Activated CD4-positive, alpha-beta T cell treated with anti-CD3 and anti-CD28 coated beads for 24 hours (primary cell): ENCODE measurements at places on chromosomes 1 and 21.

GRCh38 chr1:27374362-27375086, at the start of gene FCN3:
Gene FCN3, minus strand, starts transcription at chr1:27374824. Its CDS starts 6 bp downstream, at chr1:27374818.
- DNase-seq = no peak

DNA sequence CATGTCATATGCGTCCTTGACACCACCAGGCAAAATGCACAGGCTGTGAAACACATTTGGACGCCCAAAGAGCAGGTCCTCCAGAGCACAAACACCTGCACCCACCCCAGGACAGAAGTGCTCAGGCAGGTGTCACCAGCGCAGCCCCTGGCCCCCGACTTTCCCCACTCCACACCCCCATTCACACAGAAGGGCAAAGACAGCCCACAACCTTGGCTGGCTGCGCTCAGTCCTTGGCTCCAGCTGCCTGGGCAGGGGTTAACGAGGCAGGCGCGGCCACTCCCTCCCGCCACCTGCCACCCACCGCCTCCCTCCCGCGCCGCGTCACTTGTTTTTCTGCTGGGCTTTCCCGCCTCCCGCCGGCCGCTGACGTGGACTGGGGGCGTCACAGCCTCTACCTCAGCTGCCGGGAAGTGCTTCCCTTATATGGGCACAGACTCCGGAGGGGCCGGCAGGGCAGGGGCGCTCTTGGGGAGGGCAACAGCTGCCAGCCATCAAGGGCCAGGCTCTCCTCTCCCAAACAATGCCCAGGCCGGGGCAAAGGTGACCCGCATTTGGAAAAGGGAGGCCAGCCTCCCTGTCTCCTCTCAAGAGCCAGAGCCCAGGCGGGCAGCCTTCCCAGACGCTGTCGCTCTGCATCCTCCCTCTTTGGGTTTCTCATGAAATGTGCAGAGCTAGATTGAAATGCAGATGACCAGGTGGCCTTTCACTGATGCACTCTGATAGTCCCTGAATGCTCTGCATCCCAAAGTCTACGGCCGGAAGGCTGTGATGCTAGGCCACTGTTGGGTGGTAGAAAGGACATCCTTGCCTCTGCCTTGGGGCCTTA, 14.8 kb upstream of the BTG2 start:
- DNase-seq = peak; percentile 94

DNA sequence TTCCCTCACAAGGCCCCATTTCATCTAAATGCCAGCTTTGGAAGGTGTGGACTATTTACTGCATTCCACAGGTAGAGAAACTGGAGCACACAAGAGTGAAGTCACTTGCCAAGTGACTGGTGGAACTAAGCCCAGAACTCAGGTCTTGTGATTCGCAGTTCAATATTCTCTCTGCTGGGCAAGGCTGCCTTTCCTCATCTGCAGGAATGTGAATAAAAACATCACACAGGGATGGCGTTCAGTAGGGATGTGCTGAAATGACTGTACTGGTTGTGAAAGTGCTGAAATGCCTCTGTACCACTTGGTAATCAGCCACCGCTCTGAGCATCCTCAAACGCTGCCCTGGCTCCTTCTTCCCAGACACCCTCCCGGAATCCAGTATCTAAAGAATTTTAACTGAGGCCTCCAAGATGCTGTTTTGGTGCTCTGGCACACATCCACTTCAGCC, 145.6 kb downstream of the HIVEP3 start:
- DNase-seq = no peak

GRCh38 chr1:74693473-74693872, 19.9 kb upstream of the ERICH3 start:
- DNase-seq = no peak

DNA sequence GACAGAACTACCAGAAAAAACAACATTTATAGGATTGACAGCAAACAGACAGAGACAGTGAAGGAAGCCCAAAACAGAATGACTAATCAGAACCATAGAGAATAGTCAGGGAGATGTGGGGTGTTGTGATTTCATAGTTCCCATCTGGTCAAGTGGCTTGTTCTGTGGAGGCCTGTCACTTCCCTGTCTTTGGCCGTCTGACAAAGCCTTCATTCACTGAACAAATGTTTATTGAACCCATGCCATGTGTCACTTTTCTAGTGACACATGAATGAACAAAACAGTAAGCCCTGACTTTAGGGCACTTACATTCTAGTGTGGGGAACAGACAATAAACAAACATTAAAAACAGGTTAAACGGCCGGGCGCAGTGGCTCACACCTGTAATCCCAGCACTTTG, 3.2 kb upstream of the SRRM1 start:
- DNase-seq = no peak

DNA sequence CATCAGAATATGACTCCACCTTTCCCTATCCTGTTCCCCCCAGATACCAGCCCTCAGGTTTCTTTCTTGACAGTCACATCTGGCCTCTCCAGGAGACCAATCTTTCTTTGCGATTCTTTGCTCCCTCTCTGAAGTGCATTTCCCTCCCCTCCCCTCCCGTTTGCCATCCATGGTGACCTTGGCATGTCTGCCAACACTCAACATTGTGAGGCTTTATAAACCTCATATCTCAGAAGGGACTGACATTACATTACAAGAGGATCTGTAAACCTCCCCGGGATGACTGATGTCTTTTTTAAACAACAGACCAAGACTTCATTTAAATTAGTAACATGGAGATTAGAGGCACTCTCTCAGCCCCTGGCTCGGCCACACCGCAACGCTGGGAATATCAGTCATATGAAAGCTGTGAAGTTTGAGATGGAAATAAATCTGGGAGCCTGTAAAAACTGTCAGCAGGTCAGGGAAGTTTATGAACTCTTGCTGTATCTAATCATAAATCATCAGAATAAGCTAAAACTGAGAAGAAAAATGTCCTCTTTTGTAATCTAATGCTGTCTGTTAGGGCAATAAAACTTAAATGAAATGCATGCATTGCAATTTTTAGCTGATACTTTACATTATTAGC, 401.7 kb upstream of the PROX1 start:
- no peak for DNase-seq

DNA sequence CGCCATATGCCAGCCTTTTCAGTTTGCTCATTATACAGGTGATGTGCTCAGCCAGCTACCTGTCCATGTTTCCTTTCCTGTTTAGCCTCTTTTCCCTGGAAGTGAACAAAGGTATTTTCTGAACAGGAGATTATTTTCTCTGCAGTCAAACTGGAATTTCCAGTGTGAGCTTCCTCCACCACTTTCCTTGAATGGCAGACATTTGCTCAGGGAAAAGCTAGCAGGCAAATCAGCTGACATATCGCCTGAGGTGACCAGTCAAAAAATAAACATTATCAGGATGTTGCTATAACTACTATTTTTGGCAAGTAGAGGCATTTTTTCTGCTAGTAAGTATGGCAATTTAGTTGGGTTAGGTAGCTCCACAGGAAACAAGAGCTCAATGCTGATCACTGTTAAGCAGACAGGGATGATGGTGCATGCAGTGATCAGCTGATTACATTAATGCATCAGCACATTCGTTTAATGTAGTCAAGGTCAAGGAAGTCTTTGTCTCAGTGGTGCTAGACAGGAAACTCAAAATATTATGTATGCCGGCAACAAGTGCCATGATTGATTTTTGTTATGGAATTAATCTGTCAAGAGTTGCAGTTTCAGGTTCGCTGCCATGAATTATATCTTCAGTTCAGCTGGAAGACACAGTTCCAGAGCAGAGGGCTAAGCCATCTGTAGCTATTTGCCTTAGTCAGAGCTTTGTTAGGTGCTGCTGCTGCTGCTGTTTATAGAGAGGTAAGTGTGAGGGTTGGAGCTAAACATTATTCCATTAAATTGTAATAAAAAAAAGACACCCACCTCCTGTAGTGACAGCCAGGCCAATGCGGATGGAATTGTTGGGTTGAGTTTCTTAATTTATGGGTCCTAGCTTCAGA, 179.7 kb upstream of the ST6GALNAC5 start:
- no peak for DNase-seq

DNA sequence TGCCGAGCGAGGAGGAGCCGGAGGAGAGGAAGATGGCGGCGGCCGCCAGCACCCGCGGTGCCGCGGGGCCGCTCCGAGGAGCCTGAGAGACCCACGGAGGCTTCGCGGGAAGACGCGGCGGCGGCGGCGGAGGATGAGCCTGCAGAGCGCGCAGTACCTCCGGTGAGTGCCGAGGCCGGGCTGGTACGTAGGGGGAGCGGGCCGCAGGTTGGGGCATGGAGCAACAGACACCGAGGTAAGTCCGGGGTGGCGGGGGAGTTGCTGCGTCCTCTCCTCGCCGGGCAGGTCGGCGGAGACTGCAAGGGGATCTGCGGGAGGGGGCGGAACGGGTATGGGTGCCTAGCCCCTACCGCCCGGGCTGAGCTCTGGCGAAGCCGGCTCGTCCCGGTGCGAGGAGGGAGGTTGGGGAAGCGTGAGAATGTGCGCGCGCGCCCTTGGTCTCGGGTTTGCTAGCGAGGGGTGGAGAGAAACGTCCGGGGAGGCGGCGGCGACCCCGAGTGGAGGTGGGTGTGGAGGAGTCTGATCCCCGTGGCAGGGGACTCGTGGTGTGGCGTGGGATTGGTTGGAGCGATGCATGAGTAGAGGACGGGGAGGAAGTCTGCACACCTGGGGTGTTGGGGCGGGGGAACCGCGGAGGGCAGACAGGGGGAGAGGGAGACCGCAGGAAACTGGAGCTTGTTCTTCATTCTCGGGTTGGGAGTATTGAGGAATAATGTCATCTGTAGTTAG, at the start of gene SMG7:
Gene SMG7 (plus strand): TSS at position 12 of the 729 bp plus-strand sequence. CDS start 122 bp downstream, at position 134.
- DNase-seq = no peak

GRCh38 chr1:202944438-202944921, 13.6 kb downstream of the ADIPOR1 start:
- no peak for DNase-seq

DNA sequence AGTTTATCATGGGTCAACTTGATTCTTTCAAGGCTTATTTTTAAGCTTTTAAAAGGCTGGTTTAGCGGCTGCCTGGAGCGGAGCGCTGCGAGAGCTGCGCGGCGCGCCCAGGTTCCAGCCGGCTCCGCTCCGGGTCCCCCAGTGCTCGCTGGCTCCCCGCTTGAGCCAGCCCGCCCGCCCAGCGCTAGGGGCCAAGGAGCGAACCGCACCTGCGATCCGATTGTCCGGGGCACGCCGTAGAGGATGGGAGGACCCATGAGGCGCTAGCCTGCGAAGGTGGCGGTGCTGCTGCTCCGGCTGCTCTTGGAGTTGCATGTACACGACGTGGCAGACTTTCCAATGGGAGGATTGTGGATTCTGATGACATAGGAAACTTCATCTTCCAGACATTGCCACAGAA, 9.9 kb upstream of the CFHR4 start:
- no peak for DNase-seq

GRCh38 chr1:63878932-63879331, 105.1 kb downstream of the ROR1 start:
- no peak for DNase-seq

DNA sequence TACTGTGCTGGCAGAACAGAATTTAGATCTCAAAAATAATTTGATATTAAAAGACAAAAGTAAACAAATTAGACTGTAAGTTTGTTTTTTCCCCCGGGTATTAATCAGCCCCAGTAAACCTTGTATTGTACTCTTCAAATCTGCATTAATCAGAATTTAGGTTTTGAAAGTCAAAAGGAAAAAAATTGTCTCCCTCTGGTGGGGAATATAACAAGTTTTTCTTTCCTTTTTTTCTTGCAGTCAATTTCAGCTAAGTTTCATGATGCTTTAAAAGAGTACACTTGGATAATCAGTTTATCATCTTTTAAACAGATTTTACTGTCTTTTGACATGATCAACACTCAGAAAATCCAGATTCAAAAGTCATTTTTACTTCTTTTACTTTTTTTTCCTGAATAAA, 134.5 kb upstream of the PKN2 start:
- no peak for DNase-seq
